Activated T-cell treated with anti-CD3 and anti-CD28 coated beads, Interleukin-2, amount 50 U/mL, for 24 hours (primary cell): ENCODE measurements at places on chromosomes 11 and 22.

DNA sequence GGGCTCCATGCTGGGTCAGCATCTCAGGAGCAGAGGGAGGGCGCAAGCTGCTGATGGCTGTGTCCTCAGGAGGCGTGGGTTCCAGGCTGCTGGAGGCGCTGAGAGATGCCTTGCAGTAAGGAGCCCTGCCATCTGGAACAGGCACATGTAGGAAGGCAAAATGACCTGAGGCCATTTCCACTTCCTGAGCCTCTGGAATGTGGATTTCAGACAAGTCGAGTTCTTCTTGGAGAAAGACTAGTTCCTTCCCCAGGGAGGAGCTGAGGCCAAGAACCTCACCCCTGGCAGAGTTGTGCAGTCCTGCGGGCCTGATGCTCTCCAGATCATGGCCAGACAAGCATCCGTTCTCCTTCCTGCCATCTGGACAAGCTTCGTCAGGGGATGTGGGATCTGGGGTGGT, 19.3 kb downstream of the HPS4 start:
- H3K36me3 ChIP-seq, result peaks cover 96% of the 10 kb centered on the region
- no peaks in the 10 kb centered on the region for H3K27me3 ChIP-seq
- H3K4me1 ChIP-seq, result no peaks in the 10 kb centered on the region
- H3K27ac ChIP-seq, result no peak overlapping the region
- H3K4me3 ChIP-seq, result no peak overlapping the region
- peak; percentile 12 for DNase-seq

- DNase-seq, result no peak
- no peaks in the 10 kb centered on the region for H3K36me3 ChIP-seq
- H3K4me3 ChIP-seq, result no peak overlapping the region
- H3K27ac ChIP-seq, result no peak overlapping the region
These were observed 25.8 kb downstream of the SPA17 start for GRCh38 chr11:124699547-124699946.

DNA sequence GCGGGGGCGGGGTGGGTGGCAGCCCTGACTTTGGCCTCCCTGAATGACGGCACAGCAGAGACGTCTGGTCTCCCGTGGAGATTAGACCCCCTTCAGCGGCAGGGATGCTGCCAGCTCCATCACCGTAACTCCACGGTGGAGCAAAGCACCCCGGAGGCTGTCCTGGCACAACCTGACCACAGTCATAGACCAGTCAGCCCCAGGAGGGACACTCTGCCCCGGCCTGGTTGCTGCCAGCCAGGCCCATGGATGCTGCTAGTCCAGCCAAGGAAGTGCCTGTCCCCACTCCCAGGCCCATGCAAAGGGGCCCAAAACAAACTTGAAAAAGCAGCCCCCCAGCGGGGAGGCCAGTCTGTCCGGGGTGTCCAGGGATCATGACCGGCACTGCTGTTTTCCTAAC, 11.5 kb upstream of the ANO1 start:
- no peak overlapping the region for H3K27ac ChIP-seq
- no peaks in the 10 kb centered on the region for H3K4me1 ChIP-seq
- H3K36me3 ChIP-seq, result no peaks in the 10 kb centered on the region

DNA sequence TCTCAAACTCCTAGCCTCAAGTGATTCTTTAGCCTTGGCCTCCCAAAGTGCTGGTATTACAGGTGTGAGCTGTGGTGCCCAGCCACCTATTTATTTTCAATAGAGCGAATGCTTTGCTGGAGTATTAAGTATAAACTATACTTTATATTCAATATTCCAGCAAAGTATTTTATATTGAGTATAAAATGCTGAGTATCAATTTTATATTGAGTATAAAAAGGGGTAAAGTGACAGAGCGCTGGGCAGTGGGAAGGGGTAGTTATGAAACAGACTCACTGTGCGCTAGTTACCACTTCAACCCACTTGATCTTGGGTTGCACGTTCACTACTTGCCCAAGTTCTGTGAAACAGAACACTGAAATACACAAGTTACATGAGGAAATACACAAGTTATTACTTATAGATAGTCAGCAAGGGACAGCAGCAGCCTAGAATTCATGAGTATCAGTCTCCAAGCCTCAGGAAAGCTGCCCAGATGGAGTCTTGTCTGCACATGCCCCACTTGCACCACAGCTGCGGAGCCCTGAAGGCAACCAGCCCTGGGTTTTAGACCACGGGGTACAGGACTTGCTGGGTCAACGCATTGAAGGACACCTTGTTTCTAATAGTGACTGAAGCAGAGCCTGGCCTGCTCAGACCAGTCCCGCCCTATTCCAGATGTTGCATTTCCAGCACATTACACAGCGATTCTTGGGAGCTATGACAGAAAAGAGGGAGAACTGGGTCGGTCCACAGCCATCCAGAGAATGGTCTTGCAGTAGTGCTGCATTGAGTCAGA, 51.6 kb upstream of the SYT13 start:
- H3K4me3 ChIP-seq, result no peak overlapping the region
- DNase-seq, result no peak
- peaks cover 13% of the 10 kb centered on the region for H3K4me1 ChIP-seq
- peaks cover 10% of the 10 kb centered on the region for H3K27me3 ChIP-seq

- H3K36me3 ChIP-seq, result peaks cover 20% of the 10 kb centered on the region
- no peaks in the 10 kb centered on the region for H3K27me3 ChIP-seq
- DNase-seq, result no peak
- H3K27ac ChIP-seq, result no peak overlapping the region
These were observed 9.3 kb downstream of the MIF start for GRCh38 chr22:23903328-23903971.

DNA sequence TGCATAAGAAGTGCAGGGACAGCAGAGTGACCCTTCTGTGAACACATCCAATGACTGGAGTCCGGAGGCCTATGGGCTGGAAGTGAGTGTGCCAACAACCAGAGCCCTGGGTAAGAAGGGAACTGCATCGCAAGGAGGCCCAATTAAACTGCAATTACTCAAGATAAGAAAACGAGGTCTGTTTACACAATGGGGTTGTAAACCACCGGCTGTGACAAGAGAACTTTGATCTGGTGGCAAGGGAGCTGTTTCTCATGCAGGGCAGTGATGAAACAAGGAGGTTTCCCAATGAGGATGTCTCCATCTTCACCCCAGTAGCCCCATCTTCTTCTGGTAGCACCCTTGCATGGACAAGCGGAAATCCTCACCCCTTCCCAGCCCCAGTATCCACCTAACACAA, 21.5 kb downstream of the ETS1 start:
- H3K27me3 ChIP-seq, result no peaks in the 10 kb centered on the region
- no peaks in the 10 kb centered on the region for H3K36me3 ChIP-seq
- H3K4me1 ChIP-seq, result peaks cover 20% of the 10 kb centered on the region
- DNase-seq, result no peak

DNA sequence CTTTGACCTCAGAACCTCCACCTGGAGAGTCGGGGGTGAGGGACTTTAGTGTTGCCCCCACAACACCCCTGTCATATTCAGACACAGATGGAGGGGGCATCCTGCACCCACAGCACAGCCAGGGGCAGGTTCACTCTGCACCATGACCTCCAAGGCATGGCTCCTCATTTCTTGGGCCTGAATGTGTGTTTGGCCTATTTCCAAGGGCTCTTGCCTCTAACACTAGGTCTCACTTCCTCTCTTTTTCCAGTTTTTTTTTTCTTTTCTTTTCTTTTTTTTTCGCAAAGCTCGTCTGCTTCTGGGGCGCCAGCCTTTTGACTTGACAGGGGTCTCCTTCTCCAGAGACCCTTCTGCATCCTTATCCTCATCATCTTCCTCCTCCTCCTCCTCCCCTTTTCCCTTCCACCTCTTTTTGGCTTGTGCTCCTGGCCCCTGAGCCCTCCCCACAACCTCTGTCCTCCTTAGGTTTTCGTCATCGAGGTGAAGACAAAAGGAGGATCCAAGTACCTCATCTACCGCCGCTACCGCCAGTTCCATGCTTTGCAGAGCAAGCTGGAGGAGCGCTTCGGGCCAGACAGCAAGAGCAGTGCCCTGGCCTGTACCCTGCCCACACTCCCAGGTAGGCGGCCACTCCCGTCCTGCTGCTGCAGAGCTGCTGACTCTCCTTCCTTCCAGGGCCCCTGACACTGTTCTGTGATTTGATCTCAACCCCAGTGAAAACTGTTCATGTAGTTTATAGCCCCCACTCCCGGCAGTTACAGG, 3.8 kb downstream of the NCF4 start:
- no peaks in the 10 kb centered on the region for H3K27me3 ChIP-seq
- peaks cover 35% of the 10 kb centered on the region for H3K4me1 ChIP-seq
- H3K36me3 ChIP-seq, result no peaks in the 10 kb centered on the region
- H3K4me3 ChIP-seq, result no peak overlapping the region

DNA sequence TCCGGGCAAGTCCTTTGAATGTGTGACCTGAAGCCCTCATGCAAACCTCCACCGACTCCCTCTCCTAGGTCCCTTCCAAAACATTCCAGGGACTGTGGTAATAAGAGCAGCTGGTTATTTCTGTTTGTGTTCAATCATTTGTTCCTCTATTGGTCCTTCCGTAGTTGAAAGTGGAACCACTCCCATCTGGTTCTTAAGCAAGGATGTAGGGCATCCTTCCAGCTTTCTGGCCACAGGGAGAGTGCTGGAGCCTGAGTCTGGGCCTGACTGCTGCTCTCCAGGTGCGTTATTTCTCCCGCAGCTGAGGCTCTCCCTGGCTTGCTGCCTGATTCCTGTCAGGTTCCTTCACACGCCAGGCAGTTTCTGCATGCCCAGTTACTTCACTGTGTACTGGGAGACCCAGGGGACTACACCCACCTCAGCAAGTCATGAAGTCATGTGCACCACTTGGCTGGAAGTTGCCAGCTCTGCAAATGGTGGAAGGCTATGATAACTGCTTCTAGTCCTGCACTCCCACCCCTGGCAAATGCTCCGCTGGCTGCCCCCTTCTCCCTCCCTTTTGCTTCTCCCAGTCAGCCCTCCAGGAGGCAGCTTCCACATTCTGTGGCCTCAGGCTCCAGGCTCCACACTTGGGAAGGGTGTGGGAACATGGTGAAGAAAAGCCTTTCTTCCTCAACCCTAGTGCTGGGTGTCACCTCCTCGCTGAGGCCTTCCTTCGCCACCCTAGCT, 4.0 kb upstream of the ALX4 start:
- H3K4me3 ChIP-seq, result no peak overlapping the region
- H3K4me1 ChIP-seq, result peaks cover 24% of the 10 kb centered on the region
- no peak overlapping the region for H3K27ac ChIP-seq
- H3K27me3 ChIP-seq, result peaks cover 96% of the 10 kb centered on the region
- DNase-seq, result peak; percentile 22

GRCh38 chr11:133705074-133705648, 140.2 kb downstream of the SPATA19 start:
- H3K27ac ChIP-seq, result no peak overlapping the region
- no peak for DNase-seq
- no peaks in the 10 kb centered on the region for H3K36me3 ChIP-seq
- H3K4me3 ChIP-seq, result no peak overlapping the region
- no peaks in the 10 kb centered on the region for H3K4me1 ChIP-seq

DNA sequence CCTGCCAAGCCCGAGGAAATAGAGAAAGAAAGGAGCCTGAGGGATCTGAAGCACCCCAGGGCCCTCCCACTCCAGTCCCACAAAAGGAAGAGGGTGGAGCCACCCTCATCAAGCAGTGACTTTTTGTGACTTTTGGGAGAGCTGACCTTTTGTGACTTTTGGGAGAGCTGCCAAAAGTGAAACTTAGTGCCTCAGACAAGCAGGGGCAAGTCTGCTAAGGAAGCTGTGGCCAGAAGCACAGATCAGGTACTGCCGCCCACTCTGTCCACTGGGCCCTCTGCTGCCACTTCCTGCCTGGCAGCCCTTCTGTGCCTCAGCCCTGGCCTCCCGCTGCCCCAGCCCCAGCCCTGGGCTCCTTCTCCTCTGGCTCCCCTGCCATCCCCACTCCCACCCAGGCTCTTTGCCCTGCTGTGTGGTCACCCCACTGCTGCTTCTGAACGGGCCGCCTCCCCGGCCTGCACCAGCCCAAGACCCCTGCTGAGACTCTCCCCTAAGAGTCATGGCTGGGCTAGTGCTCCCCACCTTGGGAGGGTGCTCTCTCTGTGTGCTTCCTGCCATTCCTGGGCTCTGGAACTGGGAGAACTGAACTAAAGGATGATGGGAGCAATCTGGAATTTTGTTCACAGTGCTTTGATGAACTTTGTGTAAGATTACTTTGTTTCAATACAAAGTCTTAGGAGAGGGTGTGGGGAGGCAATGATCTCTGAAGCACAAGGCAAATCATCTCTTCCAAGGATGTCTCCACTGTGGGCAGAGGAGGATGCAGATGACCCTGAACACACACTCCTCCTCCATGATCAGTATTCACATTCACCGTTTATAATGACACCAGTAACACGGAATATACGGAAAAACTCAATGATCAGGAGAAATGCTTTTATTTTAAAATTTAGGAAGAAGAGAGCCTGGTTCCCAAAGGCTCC, at the start of gene APOBEC3H:
APOBEC3H (plus strand) TSS at position 147 of the 923 bp plus-strand sequence. CDS start 3,035 bp downstream, outside the sequence.
- no peaks in the 10 kb centered on the region for H3K36me3 ChIP-seq
- H3K27ac ChIP-seq, result peak within 1 kb of the TSS; percentile 89

- no peak overlapping the region for H3K4me3 ChIP-seq
- H3K4me1 ChIP-seq, result no peaks in the 10 kb centered on the region
These were observed 51.3 kb downstream of the RPL27A start for GRCh38 chr11:8733852-8734251.

GRCh38 chr11:86509588-86509974, 134.9 kb downstream of the CCDC81 start:
- H3K4me3 ChIP-seq, result no peak overlapping the region
- peaks cover 15% of the 10 kb centered on the region for H3K27me3 ChIP-seq
- no peak overlapping the region for H3K27ac ChIP-seq
- H3K4me1 ChIP-seq, result peaks cover 2% of the 10 kb centered on the region

- no peak for DNase-seq
- no peaks in the 10 kb centered on the region for H3K36me3 ChIP-seq
- H3K4me3 ChIP-seq, result no peak overlapping the region
- H3K27me3 ChIP-seq, result peaks cover 2% of the 10 kb centered on the region
- H3K4me1 ChIP-seq, result no peaks in the 10 kb centered on the region
These were observed 44.4 kb upstream of the DAGLA start for GRCh38 chr11:61635787-61636186.
